Activated CD4-positive, alpha-beta T cell treated with anti-CD3 and anti-CD28 coated beads for 36 hours (primary cell): ENCODE measurements at places on chromosomes 2 and 18. TPM values are rescaled to one million over a fixed set of nuclear protein-coding genes. Genes with fewer than 3 reads are reported as not detected.

DNA sequence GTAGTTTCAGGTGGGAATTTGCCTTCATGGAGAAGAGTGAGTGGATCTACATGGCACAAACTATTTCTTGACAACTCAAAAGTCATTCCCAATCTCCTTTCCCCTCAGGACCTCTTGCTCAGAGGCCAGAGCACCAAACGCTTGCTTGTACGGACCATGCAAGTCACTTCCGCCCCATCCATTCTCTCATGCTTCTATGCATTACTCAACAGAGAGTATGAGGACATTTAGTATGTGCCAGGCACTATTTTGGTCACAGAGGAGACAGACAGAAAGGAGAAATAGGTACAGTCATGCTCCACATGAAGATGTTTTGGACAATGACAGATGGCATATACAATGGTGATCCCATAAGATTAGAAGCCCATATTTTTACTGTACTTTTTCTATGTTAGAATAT is 117.5 kb downstream of the ACTR3 start:
- DNase-seq = no peak

DNA sequence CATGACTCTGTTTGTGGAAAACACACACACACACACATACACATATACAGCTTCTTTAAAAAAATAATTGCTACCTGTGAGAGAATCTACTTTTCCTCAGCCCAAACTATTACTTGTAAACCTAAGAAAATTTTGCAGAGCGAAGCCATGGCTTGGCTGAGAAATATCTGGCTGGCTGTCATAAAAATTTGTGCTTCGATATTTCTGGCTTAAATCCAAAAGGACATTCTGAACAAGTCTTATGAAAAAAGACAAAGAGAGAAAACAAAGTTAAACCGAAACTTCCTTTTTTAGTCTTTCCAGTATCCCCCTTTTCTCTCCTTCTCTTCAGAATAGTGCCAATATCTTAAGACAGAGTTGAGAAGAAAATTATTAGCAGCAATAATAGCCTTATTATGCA is 2048.0 kb downstream of the SUCLG1 start:
- no peak for DNase-seq

Gene BCL11A
- 0.98 TPM for total RNA-seq

DNA sequence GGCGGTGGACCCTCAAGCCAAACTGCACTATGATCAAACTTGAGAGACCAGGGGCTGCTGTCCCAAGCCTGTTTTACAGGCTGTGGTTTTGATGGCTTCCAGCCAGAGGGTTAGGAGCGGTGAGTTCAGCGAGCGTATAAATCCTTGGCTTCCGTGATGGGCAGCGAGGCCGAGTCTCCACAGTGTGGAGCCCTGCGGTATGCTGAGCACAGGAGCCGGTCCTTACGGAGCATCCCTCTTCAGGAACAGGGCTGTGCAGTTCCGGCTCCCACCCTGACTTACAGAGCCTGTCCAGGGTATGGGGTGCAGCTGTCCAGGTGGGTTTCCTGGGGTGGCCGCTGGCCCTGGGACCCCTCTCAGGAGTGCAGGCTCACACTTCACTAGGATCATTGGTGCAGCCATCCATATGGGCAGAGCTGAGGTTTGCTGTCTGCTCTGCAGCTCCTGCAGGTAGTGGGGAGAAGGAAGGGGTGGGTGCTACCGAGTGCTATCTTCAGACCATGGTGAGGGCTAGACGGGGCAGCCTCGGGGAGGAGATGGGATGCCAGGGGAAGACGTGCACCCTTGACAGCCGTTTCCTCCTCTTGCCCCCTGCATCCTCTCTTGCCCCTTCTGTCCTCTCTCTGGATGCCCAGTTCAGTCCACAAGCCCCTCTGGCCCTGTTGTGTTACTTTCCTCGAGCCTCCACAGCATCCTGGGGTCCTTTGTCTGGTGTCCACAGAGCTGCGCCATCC is 104.3 kb downstream of the FAM210A start:
- DNase-seq = no peak

Gene NBEAL1
- 13.0 TPM for total RNA-seq

GRCh38 chr2:41602341-41602740 is 445.5 kb upstream of the PKDCC start:
- DNase-seq = no peak

- no peak for DNase-seq
Measured at GRCh38 chr2:119536211-119536610, 8.0 kb upstream of the CFAP221 start.

- DNase-seq = no peak
Measured at GRCh38 chr18:49273241-49273880, 187.1 kb downstream of the DYM start.

GRCh38 chr18:10164271-10165071 is 250.7 kb downstream of the VAPA start:
- DNase-seq = no peak

DNA sequence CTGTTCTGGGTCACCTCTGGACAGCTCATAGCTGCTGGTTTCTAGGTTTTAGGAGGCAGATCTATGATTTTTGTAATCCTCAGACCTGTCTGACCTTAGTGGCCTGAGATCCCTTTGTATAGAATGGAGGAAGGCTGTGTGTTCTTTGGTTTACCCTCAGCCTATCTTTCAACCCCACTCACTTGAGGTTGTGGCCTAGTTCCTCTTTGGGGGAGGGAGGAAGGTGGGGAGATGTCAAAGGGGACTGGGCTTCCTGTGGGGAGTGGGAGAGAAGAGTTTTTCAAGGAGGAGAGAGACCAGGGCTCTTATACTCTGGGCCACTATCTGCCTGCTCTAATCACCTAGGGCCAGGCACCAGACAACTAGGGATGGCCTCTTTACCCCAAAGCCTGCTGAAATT is 28.5 kb downstream of the SEMA4F start:
- DNase-seq = no peak

Gene PROM2
- total RNA-seq = 0.23 TPM
